ENCODE measurements at places on chromosomes 3 and 15.

GRCh38 chr3:63557912-63558311, 94.6 kb upstream of the SNTN start:
- DNase-seq: no peak

DNA sequence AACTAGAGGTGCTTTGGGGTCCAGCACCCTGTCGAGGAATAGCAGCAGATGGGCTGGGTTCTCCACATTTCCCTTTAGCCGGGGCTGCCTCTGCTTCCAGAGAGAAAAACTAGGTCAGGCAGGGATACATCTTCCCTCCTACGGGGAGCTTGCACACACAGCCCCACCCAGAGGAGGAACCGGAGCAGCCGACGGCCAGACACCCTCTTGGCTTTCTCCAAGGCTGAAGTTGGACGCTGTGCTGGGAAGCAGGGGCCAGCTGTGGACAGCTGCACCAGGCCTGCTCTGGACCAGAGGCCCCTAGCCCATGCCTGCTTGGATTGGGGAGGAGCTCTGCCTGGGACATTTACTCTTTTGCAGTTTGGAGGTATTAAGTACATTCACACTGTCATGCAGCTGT, 44.7 kb upstream of the NR2C2 start:
- DNase-seq: no peak

GRCh38 chr3:192888190-192888589, 29.5 kb downstream of the MB21D2 start:
- peak; percentile 75 for DNase-seq

- peak; percentile 5 for DNase-seq
Measured at GRCh38 chr3:194046995-194047645, 88.8 kb upstream of the HES1 start.

DNA sequence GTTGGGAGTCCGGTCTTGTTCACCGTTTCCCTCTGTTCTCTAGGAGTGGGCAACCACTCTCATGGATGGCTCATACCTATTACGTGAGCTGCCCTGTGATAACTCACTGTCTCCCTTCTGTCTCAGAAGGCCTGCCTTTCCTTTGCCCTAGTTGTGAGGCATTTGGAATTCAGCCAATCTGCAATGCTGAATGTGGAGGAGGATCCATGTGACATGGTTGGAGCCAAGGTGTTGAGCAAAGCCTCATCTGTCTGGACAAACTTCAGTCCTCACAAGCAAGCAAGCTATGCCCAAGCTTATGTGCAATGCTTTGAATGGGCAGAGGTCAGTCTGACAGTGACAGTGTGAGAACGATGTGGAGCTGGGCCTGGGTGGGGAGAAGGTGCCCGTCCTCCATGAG, 37.8 kb upstream of the ATP10A start:
- DNase-seq: peak; percentile 28

GRCh38 chr15:61857169-61857829, 202.9 kb downstream of the VPS13C start:
- no peak for DNase-seq
